Activated naive CD4-positive, alpha-beta T cell (primary cell): ENCODE measurements at places on chromosomes 2 and 18.

- DNase-seq, result no peak
These were observed 23.4 kb downstream of the ARHGAP15 start for GRCh38 chr2:143152637-143153036.

DNA sequence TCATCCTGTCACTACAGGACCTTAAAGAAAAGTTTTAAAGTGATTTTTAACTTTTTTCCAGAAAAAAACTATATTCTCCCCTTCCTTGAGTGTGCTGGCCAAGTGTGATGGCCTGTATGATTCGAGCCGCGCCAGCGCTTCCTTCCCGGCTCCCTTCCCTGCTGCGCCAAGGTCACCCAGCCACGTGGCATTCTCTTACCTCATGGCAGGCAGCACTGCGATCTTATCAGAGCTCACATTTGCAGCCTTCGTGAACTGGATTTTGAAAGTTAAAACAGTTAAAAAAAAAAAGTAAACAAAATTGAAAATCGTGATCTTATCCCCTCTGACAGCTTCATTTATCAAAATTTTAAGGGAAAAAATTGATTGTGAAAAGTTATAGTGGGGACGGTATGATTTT is 279.8 kb downstream of the PTGR3 start:
- no peak for DNase-seq

DNA sequence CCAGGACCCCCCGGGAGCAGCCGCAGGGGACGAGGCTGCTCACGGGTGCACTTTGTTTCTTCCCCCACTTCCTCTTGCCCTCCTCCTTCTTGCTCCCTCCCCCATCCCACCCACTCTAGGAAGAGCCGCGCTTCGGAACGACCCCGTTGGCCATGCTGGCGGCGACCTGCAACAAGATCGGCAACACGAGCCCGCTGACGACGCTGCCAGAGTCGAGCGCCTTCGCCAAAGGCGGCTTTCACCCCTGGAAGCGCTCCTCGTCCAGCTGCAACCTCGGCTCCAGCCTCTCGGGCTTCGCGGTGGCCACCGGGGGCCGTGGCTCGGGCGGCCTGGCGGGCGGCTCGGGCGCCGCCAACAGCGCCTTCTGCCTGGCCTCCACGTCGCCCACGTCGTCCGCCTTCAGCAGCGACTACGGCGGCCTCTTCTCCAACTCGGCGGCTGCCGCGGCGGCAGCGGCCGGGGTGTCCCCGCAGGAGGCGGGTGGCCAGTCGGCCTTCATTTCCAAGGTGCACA is 1.3 kb downstream of the SP9 start:
- no peak for DNase-seq

- DNase-seq, result no peak
These were observed 213.5 kb downstream of the FSIP2 start for GRCh38 chr2:185952100-185952499.

DNA sequence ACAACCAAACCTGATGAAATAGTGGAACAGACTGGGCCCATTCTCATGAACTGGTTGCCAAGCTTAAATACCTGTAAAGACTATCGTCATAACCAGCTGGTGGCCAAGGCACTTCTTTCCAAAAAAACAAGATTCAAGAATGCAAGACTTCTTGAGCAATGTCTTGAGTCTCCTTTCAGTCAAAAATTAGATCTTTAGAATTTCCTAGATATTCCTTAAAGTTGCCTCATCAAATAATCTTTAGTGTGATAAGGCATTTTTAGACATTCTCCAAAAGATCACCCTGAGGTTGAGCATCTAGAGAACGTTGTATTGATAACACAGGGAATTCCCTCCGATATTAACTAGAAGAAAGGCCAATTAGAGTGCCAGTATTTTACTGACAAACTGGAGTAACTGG is 236.4 kb upstream of the MEX3C start:
- DNase-seq, result no peak

GRCh38 chr2:144659731-144660275 is 139.9 kb upstream of the ZEB2 start:
- DNase-seq, result no peak

DNA sequence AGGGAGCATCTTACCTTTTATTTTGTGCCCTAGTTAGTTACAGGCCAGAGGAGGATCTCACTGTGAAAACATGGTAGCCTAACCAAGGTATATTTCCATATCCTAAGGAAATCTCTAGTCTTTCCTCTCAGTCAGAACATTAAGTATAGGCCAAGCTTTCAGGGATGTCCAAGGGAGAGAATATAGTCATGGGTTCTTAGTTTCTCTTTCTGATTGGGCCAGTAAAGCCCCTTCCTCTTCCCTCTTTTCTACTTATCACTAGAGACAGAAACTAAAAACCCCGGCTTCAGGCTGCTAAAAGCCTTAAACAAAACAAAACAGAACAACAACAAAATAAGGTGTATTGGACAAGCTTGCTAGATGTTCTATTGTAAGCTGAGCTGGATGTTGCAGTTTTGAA is 44.3 kb upstream of the TNFRSF11A start:
- no peak for DNase-seq

DNA sequence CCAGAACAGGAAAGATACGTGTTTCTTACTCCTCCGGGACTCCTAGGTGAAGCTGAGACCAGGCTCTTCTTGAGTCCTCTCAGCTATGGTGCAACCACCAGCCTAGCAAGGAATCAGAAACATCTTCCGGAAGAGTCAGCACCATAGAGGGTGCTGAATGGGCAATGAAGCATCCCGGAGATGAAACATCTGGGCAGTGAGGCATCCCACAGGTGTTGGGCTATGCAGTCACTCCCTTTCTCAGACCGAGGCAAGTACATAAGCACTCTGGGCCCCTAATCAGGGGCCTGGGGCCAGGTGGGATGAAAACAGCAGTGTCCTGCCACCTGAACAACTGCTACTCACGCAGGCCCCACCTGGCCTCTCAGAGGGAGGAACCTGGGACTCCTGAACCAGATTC is 1.4 kb upstream of the CAPN10 start:
- DNase-seq, result no peak

DNA sequence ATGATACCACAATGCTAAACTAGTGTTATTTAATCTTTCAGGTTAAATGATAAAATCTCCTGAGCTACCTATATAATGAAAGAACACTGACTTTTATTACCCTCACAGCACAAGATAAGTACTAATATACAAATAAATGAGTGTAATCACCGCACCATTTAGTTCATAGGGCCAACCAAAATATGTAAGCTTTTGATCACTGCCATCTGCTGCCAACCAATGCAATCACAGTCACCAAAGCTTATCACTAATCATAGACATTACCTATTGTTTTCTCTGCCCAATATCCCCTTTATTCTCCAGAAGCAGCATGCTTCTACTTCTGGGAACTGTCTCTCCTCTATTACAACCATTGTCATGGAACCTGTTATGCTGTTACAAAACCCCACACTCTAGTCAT is 151.6 kb upstream of the LRATD1 start:
- DNase-seq, result no peak

DNA sequence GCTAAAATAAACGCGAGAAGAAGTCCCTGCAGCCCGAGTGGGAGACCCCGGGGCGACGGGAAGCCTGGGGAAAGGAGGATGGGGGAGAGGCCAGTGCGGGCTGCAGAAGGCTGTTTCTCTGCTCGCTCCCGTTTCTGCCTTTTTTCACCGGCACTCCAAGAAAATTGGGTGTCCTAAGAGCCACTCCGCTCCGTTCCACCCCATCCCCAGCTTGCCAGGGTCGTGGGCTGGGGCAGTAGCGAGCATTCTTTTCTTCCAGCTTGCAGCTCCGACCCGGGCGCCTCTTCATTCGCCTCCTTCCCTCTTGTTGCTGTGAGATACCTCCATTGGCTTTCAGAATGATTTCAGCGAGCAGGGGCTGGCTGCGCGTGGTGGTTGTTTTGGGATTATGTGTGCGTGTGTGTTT is 1.1 kb downstream of the HOXD3 start:
- DNase-seq, result no peak

DNA sequence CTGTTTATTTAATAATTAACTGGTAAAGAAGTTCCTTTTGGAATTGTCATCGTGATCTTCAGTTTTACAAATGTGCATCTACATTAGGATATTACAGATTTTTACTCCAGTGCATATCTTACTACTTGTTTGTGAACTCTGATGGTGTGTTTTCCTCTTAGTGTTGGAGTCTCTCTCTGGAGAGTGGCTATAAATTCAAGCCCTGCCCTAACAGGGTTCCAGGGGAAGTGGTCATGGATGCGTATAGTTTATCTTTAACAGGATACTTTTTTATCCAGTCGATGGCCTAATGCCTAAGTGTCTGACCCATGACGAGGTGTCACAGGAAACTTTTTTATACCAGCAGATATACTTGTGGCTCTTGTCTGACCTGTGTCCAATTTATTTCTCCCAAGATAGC is 75.4 kb downstream of the CHN1 start:
- no peak for DNase-seq

GRCh38 chr2:180461761-180462160 is 454.7 kb upstream of the CWC22 start:
- DNase-seq, result no peak

DNA sequence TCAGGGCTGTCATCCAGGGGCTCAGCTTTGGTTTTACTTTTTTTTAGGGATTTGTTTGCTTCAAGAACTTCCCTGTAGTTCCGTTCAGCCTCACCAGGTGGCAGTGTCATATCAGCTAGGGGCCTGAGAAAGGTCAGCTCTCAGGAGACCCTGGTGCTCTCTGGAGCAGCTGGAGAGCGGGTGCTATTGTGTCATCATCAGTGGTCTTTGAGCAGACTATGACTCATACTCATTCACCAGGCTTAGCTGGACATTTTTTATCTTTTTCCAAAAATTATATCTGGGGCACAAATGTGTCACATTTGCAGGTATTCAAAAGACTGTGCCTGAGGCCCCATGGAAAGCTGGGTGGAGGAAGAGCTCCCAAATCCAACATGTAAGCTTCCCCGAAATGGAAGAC is 24.4 kb downstream of the ZNF892 start:
- no peak for DNase-seq
